H1 (cell line): ENCODE measurements at places on chromosomes 12 and 14. TPM values are rescaled to one million over a fixed set of nuclear protein-coding genes. Genes with fewer than 3 reads are reported as not detected.
A peak's percentile ranks its signal among the peaks of the same experiment; 100 is the strongest.

DNA sequence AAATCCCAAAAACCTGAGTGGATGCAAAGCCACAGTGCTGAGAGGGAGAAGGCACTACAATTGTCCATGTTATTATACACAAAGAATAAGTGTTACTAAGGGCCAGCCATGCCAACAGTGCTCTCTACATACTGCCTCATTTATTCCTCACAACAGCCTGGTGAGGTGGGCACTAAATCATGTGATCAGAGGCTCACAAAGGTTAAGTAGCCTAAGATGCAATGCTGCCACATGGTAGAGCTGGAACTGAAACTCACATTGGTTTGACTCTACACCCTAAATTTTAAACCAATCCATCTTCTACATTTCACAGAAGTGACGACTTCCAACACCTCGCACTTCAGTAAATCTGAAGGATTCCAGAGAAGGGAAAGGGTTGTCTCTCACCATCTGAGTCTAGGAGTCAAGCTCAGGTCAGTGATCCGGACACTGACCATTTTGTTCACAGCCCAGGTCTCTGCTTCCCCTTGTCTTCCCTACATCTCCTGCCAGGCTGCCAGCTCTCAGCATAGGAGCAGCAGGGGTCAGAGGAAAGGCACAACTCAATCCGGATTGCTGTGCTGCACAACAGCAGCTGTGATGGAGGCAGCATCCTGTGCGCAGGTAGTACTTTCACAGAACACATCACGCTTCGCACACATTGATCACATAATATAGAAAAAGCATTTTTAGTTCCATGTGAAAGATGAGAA lies 29.6 kb downstream of the NID2 start:
- DNase-seq, result no peak

DNA sequence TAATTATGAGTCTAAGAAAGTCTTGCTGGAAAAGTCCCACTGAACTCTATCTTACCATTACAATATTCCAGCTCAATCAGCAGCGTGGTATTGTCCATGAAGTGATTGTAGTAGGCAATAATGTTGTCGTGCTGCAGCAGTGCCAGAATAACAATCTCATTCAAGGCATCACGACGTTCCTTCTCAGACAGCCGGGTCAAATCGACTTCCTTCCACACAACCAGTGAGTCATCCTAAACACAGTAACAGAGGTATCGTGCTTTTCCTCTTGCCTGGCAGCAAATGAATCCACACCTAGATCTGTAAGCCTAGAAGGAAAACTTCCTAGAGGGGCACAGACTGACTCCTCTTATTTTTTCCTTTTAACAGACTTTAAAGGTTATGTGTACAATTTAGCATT lies 2.9 kb downstream of the NEK9 start:
- no peak for DNase-seq

KRT2 gene
- total RNA-seq, result not detected in 2 replicates

DNA sequence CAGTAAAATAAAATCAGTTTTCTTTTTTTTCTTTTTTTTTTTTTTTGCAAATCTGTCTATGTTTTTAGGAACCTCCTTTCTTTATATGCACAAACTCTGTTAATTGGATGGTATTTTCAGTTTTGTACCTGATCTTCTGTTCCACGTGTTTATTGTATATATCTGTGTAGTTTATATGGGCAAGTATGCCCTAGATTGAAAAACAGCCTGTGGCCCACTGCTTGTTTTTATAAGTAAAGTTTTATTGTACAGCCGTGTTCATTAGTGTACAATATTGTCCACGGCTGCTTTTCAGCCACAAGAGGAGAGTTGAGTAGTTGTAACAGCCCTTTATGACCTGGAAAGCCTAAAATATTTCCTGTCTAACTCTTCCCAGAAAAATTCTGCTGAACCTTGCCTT lies 18.7 kb upstream of the MYO1H start:
- DNase-seq, result no peak

GRCh38 chr12:68905733-68906132 lies 27.2 kb downstream of the CPM start:
- DNase-seq, result no peak

KCNH5 gene
- total RNA-seq, result 0.50 and 0.55 TPM in 2 replicates

DNA sequence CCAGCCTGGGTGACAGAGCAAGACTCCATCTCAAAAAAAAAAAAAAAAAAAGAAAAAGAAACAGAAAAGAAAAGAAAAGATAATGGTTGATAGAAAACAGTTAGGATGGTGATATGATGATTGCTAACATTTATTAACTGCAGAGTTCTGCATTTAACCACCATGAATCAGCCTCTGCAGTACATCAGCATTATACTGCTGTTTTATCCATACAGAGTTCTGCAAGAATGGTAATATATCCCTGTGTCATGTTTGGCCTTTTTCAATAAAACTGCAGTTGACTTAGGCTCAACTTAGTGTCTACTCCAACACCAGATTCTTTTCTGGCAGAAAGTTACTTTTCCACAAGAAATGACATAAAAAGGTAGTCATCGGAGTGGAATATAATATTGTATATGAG lies 62.6 kb downstream of the DUSP6 start:
- no peak for DNase-seq

DNA sequence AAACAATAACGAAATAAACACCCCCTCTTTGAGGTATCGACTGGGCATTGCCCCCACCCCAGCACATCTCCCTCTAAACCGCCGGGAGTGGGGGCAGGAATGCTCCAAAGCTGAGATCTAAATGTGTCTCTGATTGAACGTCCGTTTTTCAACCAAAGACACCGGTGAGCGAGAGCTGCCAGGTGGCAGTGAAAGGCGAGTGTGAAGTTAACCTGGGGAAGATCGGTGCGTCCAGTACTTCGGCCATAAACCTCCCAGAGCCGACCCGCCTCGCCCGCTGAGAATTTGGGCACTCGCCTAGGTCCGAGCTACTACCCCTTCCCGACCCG lies 625 bp downstream of the ANGEL1 start:
- no peak for DNase-seq

- DNase-seq, result no peak
Observed at GRCh38 chr14:91205459-91205858, 39.0 kb downstream of the GPR68 start.

GRCh38 chr14:66662374-66662773 lies 154.4 kb downstream of the GPHN start:
- DNase-seq, result no peak

DNA sequence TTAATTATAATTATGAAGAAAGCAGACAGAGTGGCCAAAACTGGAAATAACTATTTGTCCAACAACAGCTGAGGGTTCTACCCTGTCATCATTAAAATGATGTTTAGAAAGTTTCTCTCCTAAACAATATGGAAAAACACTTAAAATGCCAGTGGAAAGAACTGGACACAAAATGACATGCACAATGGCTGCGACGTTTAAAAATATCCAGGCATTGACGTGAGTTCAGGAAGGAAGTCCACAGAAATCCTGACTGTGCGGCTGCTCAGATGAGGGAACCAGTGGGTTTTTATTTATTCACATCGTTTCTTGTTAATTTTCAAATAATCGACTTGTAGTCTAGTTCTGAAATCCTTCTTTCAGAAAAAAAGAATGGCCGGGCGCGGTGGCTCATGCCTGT lies 58.3 kb downstream of the CCNK start:
- no peak for DNase-seq

DNA sequence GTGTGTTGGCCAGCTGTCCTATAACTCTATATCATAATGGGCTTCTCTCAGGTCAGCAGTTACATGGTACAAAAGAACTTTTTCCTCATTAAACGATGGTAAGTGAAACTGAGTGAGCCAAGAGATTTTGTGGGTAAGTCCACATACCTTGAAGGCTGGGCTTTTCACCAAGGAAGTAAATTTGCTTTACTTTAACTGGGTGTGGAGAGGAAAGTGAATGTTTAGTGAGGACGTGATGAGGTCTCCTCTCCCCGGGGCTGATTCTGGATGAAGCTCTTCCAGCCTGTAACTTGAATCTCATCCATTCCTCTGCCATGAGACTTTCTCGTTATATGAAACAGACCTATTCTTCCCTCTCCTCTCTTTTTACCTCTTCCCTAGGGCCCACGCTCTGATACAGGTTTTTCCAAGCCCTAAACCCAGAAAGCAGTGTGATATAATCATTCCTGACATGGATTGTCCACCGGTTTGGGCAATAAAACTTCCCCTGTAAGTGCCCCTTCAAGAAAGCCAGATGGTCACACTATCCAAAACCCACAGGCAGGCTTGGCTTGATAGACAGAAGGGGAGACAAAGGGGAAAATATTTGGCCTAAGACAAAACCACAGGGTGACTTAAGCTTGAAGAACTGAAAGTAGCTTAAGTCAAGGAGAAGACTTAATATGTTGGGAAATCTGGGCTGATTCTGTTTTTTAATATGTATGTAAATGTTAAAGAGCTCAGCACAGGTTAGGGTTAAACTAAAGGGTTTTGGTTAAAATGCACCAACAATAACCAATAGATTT lies 50.3 kb downstream of the CIT start:
- no peak for DNase-seq

- DNase-seq, result no peak
Observed at GRCh38 chr14:68392393-68393141, 400.3 kb downstream of the ZFP36L1 start.

MVK gene
- 15.7 and 17.0 TPM in 2 replicates for total RNA-seq

GRCh38 chr12:6825398-6826124 lies 2.6 kb upstream of the P3H3 start:
- DNase-seq, result peak; percentile 98

GPR65 gene
- not detected in 2 replicates for total RNA-seq

- no peak for DNase-seq
Observed at GRCh38 chr12:105378911-105379310, 48.4 kb downstream of the C12orf75 start.

GRCh38 chr12:58513852-58514251 lies 406.5 kb downstream of the LRIG3 start:
- DNase-seq, result no peak

- no peak for DNase-seq
Observed at GRCh38 chr12:12443431-12443878, 86.6 kb downstream of the BORCS5 start.

- no peak for DNase-seq
Observed at GRCh38 chr12:27385766-27386564, 53.3 kb downstream of the BMAL2 start.

INHBC gene
- not detected in 2 replicates for total RNA-seq

POLR3B gene
- 13.0 and 13.2 TPM in 2 replicates for total RNA-seq

SYT1 gene
- total RNA-seq, result 34.6 and 35.3 TPM in 2 replicates

- DNase-seq, result no peak
Observed at GRCh38 chr12:5568325-5568981, 136.5 kb downstream of the NTF3 start.

CDKN1B gene
- 27.2 and 28.8 TPM in 2 replicates for total RNA-seq

ACVRL1 gene
- 0.09 TPM in 1 of 2 replicates, not detected in the other for total RNA-seq

DNA sequence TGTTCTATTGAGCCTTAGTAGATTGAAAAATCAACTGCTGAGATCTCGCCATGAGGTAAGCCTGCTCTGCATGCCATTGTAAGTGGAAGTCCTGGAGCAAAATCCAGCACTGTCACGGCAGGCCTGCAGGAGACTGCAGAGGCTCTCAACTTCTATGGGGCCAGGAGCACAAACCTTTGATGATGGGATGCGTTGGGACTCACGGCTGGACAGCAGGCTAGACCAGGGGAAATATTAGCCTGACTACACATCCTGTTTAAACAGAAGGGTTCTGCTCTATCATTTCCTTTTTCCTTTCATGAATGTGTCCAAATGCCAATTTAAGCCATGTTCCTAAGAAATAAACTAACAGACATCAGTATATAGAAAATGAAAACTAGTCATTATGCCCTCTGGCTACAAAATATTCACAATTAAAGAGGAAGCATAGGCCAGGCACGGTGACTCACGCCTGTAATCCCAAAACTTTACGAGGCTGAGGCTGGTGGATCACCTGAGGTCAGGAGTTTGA lies 33.9 kb upstream of the RASSF8 start:
- DNase-seq, result no peak

DNA sequence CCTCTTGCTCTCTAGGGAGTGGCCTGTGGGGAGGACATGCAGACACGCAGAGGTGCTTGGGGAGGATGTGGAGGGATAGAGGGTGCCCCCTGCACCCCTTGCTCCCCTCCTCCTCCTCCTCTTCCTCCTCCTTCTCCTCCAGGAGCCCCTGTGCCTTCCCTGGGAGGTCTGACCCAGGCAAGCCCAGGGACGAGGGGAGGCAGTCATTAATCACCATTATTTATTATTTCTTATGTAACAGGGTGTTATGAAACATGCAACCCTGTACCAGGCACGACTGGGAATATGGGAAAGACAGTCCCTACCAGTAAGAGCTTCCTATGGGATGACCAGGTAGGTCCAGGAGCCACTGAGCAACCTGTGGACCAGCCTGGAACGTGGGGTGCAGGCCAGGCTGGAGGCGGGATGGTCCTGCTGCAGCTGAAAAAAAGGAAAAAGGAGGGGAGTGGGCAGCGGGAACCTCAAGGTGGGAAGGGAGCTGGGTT lies 22.5 kb upstream of the PGF start:
- DNase-seq, result no peak

B4GALNT3 gene
- total RNA-seq, result 20.3 and 20.4 TPM in 2 replicates

DNA sequence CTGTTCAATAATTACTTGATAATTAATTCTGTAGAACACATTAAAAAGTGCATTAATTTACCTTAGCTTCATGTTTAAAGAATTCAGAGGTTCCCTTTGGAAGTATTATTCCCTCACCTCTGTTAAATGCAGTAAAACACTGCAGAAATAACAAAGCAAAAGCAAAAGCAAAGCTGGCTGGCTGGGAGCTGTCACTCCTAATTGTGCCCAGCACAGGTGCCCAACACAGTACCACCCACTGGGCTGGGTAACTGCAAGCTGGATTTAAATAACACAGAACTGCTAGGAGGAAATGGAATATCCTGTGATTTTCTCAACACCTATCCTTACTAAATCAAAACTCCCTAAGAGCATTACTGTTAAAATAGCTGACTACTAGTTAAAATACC lies 72.6 kb downstream of the SLC2A13 start:
- no peak for DNase-seq

DNA sequence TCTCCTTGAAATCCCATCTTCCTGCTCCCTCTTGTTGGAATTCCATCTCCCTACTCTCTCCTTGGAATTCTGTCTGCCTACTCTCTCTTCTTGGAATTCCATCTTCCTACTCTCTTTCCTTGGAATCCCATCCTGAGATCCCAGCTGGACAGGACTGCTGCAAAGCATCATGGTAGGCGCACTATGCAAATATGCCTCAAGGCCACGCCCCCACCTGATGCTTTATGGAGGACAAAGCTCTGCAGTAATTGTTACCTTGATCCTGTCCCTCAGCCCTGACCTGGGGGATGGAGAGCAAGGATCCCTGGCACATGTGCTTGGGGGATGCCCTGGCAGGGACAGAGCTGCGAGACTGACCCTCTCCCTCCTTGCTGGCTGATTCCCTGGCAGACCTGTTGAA lies 185.6 kb downstream of the TBX5 start:
- DNase-seq, result no peak
